ENCODE measurements at places on chromosomes 13 and 19.

- DNase-seq = no peak
Measured at GRCh38 chr19:45218911-45219743, 26.1 kb downstream of the EXOC3L2 start.

DNA sequence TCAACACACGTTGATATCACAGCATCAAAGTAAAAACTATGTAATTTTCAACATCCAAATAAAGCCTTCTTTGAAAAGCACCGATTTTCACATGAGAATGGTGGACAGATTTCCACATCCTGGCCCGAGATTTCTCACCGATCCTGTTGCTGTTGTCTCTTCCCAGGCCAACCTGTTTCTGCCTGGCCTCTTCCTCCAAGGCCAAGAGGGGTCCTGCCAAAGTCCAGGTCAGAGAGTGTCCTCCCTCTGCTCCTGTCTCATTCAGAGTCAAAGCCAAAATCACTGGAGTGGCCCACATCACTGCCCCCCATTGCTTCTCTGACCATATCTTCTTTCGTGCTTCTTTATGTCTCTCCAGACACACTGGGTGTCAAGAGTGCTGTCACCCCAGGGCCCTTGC, 49.5 kb downstream of the CHST8 start:
- DNase-seq = no peak

GRCh38 chr19:43651758-43652545, 12.3 kb upstream of the CADM4 start:
- peak; percentile 58 for DNase-seq

- no peak for DNase-seq
Measured at GRCh38 chr13:24659239-24659638, 21.0 kb upstream of the ATP12A start.

GRCh38 chr19:17210296-17210695, 4.9 kb upstream of the USE1 start:
- no peak for DNase-seq

DNA sequence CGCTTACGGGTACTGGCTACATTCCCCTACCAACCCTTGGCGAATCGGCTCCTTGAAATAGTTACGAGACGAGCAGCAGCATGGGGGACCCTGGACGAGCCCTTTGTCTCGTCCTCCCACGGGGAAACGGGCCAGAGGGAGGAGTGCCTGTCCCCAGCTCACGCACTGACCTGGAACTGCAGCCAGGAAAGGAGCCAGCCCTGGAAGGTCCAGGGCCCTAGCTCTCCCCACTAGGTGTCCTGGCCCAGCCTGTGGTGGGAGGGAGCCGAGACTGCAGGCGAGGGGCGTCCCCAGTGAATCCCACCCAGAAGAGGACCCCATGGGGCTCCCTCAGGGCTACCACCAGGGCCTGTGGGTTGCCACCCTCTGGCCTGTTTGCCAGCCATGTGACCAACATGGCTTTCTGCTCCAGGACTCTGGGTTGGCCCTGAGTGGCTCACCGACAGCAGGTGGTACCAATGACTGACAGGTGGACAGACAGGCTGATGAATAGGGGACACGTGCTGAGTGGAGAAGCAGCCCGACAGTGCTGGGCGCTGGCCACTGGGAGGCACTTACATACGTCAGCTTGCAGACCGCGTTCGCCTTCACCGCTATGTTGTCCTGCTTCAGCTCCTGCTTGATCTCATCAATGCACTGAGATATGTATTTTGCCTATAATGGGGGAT, 13.2 kb downstream of the AP3D1 start:
- no peak for DNase-seq

DNA sequence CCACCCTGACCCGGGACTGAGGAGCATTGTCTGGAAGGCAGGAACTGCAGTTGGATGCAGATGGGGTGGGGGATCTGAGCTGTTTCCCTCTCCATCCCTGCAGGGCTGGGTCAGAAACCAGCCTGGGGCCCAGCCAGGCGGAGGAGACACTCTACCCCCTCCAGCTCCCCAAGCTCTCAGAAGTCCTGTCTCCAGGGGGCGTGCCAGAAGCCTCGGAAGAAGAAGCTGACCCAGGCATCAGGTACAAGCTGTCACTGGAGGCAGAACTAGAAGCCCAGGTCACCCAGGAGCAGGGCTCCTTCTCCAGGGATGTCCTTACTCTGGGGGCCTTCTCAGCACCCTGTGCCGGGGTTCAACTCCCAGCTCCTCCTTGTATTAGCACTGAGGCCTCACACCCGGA, 15.5 kb downstream of the SIX5 start:
- DNase-seq = no peak

DNA sequence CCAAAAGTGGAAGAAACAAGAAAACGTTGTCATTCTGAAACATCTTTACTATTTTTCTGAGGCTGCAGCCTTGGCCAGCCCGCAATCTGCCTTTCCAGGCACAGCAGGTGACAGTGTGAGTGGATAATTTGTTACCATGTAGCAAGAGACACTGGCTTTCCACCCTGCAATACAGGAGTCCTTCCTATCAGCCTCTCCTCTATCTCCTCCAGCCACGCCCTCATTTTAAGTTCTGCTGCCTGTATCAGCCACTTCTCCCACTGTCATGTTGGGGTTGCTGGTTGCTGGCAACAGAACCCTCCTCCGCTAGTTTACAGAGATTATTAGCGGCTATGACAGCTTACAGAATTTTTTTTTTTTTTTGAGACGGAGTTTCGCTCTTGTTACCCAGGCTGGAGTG, 7.7 kb upstream of the LGALS7 start:
- DNase-seq = no peak

DNA sequence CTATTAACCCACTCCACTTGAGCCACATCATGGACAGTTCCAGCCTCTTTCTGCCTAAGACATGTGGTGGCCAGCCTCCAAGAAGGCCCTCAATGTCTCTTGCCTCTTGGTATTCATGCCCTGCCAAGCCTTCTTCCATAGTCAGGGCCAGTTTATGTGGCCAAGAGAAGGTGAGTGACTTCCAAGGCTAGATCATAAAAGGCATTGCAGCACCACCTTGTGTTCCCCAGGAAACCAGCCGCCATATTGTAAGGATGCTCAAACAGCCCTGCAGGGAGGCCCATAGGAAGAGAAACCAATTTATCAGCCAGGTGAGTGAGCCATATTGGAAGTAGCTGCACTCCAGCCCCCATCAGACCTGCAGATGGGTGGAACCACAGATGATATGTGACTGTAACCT, 12.3 kb upstream of the DNMT1 start:
- DNase-seq = no peak

DNA sequence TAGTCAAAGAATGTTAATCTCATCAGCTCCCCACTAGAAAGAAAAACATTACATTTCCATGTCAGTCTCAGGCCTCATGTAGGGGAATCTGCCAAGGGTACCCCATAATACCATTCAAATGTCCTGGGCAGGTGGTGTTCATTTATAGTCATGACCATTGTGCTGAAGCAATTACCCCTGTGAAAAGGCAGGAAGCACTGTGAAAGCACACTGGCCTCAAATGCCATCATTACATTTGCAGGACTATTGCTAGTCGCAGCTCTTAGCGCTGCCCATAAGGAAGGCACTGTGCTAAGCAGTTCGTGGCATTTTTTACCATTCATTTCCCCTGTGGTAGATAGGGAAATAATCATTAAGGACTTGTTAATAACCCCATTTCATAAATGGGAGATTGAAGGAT, 109.0 kb downstream of the LHFPL6 start:
- no peak for DNase-seq

DNA sequence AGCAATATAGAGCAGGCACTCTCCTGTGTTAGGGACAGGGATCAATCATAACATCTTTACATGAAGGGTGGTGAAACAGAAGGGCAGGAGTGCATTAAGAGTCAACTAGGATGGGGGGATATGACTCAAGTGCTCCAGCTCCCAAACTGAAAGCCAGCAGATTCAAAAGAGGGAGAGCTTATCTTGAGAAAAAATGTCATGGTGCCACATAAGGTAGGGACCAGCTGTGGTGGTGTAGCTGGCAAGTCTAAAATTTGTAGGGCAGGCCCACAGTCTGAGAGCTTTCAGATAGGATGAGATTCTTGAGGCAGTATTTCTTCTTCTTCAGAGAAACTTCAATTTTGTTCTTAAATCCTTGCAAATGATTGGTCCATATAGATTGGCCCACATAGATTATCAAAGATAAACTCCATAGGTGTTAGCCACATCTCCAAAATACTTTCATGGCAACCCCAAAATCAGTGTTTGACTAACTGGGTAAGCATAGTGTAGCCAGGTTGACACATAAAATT, 19.1 kb downstream of the DNAJC15 start:
- peak; percentile 22 for DNase-seq

GRCh38 chr13:36360903-36361302, 14.7 kb upstream of the SPART start:
- DNase-seq = no peak

DNA sequence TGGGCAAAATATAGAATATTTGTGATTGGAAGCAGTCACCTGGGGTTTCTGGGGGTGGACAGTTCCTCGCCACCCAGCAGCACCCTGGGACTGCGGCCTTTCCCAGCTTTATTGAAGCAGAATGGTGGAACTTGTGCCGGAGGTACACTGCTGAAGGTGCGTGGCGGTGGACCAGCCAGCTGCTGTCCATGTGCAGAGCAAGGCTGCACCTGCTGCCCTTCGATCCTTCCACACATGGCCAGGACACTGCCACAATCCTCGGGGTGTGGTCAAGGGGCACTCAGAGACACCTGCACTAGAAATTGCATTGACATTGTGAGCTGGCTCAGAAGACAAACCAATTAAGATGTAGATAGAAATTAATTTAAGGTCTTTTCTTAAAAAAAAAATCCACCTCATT, 11.4 kb upstream of the GPI start:
- no peak for DNase-seq

DNA sequence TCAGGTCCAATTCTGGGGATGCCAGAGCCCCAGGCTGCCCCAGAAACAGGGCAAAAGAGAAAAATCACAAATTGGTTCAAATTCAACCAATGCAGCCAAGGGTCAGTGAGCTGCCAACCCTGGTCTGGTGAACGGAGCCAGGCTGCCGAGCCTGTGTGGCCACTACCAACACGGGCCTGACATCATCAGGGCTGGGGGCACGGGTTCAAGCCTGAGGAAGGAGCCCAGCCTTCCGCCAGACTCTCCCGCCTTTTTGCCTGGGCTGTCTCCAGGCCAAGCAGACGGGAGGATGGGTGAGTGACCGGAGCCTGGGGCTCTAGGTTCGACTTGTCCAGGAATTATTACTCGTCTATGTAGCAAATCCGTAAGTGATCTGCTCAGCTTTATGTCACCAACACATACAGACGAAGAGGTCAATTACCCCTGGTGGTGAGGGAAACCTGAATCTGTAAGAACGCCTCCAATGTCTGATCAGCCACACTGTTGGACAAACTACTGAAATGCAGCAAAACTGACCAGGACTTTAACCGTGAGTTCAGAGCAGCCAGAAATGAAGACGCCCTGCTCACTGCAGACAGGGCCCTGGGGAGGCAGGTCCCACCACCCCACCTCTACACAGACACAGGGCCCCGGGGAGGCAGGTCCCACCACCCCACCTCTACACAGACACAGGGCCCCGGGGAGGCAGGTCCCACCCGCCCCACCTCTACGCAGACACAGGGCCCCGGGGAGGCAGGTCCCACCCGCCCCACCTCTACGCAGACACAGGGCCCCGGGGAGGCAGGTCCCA, 31.8 kb downstream of the RAB20 start:
- DNase-seq = no peak

DNA sequence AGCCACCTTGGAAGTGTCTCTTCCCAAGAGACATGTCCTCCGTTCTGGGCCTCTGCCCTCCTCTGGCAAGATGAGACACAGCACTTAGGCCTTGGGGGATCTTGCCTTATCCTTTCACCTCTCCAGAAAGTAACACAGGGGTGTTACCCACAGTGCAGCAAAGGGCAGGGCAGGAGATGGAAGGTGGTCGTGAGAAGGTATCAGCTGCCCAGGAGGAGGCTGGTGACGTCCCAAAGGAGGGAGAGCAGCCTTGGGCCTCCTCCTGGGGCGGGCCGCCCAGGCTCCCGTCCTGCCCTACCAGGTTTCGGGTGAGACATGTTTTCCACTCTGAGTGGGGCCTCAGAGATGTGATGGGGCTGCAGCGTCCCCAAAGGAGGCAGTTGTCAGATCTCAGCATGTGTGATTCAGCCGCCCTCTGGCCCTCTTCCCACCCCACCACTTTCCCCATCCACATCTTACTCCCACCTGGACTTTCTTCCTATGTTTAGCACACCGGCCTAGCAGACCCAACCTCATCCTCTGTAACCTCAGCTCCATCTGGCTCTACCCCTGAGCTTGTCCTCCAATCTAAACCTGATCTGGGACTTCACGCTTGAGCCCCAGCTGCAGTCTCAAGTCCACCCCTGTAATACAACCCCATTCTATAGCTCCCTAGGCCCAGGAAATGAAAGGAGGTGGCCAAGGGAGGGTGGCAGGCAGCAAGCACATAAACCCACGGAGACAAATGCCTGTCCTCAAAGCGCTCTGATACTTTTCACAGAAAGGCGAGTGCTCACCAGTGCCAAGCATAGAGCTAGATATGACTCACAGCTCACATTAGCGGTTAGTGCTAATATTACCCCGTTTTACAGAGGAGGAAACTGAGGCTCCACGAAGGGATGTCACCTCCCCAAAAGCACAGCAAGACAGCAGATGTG, 9.3 kb downstream of the POU2F2 start:
- DNase-seq = peak; percentile 89

DNA sequence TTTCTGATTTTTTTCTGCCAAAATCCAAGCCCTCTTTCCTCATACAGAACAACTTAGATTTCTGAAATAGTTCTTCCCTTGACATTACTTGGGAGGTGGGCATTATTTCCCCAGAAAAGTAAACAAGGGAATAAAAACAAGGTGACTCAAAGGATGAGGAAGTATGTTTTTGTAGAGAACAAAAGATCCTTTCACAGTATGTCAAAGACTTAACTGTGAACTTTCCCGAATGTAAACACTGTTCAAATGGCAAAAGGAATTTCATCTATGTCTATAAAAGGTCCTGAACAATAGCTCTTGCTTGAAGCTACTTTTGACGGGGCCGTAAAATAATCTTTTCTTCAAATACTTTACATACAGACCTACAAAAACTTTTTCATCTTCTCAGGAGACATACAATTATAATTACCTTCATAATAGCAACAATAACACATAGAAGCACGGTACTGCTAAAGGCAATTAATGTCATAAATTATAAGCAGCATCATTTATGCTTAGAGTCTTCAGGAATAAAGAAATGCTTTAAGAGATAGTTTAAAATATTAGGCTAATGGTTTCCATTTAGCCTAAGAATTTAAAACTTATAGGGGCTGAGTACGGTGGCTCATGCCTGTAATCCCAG, 191.1 kb downstream of the RGCC start:
- no peak for DNase-seq

DNA sequence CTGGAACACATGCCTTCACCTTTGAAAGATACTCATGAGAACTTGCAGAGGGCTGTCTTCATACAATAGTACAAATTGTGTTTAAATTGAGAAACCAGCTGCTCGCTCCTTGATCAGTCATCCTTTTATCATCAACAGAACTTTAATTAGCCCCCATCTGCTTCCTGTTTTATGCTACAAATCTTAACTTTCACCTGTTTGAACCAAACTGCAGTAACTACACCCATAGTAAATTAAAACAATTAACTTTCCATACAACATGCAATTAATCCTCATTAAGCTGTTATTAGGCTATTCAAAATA, 85.2 kb downstream of the FOXO1 start:
- DNase-seq = no peak
